Suppressor macrophage treated with lipopolysaccharide for 1 hour (primary cell): ENCODE measurements at places on chromosomes 1 and 21.
A peak's percentile ranks its signal among the peaks of the same experiment; 100 is the strongest.

DNA sequence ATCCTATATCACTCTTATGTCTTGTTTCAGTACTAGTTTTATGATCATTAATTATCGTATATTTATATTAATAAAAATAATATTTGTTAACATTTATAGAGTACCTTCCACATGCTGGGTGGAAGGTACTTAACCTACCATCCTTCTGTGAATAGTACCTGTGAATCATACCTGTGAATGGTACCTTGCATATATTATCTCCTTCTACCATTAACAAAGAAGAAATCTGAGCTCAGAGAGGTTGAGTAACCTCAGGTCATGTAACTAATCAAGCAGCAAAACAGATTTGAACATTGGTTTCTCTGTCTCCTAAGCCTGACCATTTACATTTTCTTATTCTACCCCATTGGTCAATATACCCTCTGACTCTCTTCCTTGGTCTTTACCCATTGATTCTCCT is 174.4 kb upstream of the UBE2U start:
- DNase-seq = no peak

DNA sequence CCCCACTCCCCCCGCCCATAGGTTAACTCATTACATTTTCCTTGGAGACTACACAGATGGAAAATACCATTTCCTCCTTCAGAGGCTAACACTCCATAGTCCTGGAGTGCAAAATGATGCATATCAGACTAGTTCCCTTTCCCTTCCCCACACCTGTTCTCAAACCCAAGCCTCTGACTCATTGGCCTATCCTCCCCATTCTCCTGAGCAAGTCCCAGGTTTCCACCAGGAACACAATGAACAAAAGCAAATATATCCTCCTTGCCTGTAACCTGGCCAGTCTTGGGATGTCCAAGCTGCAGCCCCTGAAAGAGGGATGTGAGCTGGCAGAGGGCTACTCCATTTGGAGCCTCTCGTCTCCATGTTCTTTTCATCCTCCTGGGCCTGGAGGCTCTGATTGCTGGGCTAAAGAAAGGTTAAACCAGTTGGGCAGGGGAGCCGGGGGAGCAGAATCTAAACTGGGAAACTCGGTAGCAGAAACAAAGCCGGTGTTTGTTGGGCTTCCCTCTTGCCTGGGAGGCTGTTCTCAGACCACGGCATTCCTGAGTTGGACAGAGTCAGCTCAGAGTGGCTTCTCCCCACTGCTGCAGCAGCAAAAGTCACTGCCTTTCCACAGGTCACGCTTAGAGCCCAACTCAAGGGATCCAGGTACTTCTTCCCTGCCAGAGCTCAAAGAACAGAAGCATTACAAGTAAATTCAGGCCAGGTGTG is 13.9 kb downstream of the SSR2 start:
- DNase-seq = no peak

GRCh38 chr1:199353906-199354305 is 673.6 kb upstream of the NR5A2 start:
- DNase-seq = no peak

DNA sequence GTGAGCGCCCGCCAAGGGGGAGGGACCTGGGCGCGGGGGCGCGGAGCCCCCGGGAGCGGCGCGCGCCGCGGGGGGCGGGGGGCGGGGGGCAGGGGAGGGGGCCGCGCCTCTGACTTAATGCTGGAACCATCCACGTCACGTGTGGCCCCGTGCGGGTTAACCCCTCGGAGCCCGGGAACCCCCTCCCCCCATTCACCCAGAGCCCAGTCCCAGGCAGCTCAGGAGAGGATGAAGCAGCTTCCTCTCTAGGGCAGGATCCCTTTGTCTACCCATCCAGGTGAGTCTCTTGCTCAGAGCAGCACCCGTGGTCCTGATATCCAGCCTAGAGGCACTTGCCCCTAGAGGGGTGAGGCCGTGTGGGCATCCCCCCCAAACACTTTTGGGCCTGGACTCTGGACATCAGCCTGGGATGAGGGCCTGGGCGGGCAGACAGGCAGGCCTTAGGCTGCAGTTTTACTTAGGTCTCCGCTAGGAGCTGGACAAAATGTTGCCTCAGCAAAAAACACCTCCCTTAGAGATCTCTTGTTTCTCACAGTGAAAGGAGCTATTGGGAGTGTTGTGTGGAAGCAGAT is at the start of gene ALX3:
TSS of gene ALX3 (minus strand) at position 2 of the 572 bp plus-strand sequence. CDS start 60 bp downstream, outside the sequence.
- DNase-seq = no peak

DNA sequence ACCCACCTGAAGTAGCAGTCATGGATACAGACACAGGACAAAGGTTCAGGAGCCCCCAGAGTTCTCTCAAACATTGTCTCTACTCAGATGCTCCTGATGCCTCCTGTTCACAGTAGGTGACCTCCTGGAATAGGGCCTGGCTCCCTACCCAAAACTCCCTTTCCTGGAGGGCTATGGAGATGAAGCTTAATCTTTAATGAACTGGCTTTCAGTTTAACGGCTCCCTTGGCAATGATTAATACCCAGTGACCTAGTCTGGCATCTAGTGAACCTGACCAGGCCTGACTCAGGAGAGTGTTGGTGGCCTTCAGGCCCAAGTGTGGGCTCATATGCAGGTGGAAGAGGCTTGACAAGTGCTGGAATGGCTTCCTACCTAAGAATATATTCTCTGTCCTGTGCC is 65.2 kb upstream of the TRABD2B start:
- no peak for DNase-seq

DNA sequence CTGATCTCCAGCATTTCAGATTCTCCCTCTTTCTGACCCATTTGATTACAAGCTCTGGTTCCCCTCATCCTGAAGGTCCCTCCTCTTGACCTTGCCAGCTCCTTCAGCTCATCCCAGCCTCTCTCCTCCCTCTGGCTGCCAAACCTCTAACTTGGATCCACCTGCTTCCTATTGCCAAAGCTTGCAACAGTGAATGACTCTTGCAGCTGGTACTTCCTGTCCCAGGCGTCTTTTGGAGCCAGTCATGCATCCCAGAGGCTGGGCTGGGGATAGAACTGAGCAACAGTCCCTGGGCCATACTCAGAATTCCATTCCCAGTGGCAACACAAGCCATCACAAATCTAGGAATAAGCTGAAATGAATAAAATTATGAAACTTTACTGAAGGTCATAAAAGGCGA is 27.7 kb upstream of the SPOCD1 start:
- peak; percentile 26 for DNase-seq

DNA sequence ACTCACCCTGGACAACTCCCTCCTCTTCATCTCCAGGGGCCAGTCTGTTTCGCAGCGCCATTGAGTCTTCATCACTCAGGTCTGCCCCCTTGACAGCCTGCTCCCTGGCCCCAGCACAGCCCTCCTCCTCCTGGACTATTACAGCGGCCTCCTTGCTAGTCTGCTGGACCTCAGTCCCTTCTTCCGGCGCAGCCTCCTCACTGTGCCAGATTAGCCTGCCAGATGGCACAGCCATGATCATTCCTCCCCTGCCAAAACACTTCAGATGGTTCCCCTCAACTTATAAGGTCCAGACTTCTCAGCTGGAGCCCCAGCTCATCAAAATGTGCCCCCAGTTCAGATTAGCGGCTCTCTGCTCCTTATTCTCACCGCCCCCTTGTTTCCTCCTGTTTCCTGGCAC is 7.0 kb upstream of the CELSR2 start:
- no peak for DNase-seq

DNA sequence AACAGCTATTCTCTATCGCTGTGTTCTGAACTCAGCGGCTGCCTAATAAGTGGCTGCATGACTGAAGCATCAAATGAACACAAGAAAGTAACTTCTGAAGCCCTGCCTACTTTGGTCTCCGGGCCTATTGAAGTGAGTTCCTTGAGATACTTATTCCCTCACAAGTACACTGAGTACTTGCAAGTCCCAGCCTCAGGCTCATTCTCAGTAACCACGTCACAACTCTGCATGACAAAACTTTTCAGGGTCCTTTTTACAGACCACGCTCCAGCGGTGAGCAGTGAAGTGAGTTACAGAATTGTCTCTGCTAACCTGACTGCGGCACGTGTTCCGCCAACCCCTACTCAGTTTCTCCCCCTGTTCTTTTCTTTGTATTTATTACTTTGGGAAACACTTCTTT is 1342.7 kb upstream of the ADGRL4 start:
- no peak for DNase-seq

DNA sequence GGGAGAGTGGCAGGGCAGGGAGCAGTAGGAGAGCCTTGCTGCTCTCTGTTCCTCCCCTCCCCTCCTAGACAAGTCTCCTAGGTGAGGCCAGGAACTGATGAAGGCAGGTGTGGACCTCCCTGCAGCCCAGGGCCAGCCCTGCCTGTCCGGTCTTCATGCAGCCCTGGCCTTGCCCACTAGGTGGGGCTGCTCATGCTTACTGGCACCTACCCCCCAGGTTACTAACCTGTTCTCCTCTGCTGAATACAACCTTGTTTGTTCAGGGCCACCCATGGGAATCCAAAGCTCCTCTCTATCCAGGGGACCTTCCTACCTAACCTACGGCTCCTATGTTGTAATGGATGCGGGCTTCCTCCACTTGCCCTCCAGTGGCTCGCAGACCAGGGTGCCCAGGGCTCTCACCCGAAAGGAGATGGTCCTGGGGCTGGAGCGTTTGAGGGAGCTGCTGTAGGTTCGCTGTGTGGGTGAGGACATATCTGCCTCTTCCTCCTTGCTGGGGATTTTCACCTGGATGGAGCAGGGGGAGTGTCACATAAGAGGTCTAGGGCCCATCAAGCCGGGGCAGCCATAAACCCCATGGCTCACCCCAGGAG is 7.9 kb upstream of the TNNT2 start:
- DNase-seq = peak; percentile 59

DNA sequence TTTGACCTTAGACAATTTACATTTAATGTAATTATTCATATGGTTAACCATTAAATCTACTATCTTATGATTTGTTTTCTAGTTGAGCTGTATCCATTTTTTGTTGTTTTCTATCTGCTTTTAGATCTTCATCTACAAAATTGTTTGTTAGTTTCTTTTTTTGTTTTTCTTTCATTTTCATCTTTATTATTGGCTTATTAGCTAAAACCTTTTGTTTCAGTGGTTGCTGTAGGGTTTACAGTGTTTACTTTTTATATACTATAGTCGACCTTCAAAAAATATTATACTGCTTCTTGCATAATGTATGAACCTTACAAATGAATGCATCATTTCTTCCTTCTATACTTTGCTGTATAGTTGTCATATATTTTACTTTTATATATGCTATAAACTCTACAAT is 651.6 kb upstream of the PLXNA2 start:
- DNase-seq = no peak

GRCh38 chr1:59238333-59238934 is 58.5 kb upstream of the FGGY start:
- DNase-seq = no peak

DNA sequence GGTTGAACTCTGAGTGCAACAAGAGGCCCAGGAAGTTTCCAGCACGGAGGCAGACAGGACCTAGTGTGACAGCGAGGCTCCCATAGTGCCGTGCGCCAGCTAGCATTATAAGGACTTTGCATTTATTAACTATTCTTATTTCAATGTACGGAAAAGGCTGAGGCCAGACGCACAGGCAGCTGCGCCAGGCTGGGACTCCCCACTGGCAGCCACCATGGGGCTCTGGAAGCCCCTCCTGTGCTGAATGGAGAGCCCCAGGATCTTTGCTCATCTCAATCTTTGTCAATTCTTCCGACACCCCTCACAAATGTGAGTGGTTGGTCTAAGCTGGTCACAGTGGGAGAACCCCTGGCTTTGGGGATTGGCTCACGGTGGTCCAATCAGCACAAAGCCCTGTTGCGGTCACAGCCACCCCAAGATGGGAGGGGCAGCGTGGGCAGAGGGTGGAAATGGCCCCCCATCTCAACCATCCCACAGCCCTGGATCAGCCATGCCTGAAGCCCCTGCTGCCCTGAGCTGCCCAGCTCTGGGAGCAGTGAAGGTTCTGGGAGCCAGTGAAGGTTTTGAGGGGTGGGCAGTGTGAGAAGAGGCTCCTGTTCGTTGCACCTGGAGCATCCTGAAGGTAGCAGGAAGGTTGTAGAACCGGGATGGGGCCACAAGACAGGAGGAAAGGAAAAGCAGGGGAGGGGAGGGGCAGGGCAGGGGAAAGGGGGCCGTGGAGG is 59.5 kb upstream of the ADARB1 start:
- DNase-seq = no peak

DNA sequence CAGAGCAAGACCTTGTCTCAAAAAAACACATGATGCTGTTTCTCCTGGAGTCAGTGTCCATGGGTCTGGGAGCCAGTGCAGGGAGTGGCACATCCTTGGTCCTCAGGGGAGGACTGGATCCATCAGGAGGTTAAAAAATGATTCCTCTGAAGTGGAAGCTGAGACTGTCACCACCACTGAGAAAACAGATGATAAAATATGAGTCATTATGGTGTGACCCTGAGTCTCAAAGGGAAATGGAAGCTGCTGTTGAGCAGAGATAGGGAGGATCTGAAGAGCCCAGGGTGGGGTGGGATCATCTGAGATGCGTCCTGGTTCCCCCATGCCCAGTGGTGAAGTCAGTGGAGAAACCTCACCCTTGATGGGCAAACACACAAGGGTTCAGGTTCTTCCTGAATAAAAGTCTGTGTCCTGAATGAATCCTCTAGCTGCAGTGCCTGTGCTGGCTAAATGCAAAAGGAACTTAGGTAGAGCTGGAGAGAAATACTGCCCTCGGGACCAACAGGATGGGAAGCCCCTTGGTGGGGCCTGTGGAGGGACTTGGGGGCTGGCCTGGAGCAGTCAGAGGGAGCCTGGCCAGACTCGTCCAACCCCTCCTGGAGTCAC is 61.6 kb upstream of the TENT5B start:
- DNase-seq = peak; percentile 85

DNA sequence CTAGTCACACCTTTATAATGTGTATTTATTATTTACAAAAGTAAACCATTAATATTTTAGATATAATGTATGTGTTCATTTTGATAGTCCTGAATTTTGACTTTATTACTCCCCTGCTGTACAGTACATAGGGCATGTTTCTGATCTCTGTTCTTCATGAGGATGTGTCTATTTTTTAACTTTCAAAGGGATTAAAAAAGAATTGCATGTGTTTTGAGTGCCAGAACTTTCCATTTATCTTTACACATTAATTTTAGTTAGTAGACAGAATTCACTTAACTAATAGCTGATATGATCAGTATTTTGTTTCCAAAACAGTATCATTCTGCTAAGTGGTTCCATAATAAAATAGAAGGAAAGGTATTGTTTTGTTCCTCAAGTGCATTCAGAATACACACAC is 3.1 kb downstream of the PBX1 start:
- DNase-seq = no peak

DNA sequence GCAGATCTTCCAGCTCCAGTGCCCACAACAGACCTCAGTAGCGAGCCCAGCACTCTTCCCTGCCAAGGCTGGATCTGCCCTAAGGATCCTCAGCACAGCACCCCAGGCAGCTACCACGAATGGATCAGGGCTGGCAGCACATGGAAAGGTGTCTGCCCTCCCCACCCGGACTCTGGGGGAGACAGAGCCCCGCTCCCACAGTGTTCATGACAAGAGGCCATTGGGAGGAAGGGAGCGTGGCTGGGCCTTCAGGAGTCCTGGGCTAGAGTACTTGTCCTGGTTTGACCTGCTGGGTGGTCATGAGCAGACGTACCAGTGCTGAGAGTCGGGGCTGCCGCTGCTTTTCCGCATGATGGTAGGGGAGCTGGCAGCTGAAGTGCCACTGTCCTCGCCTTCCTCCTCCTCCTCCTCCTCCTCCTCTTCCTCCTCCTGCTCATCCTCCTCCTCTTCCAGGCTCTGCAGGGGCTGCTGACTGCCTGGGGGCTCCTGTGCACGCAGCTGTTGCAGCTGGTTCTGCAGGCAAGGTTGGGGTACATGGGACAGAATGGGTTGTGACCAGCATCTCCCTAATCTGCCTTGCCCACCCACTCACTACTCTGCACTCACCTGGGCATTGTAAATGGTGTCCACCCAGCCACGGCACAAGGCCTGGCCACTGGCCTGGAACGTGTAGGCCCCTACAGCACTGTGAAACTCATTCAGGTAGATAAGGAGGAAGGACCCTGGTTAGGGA is 2.9 kb upstream of the TNFRSF25 start:
- no peak for DNase-seq

GRCh38 chr1:206905295-206906164 is 8.3 kb downstream of the IL24 start:
- DNase-seq = no peak
